ENCODE measurements at places on chromosomes 4 and X.

DNA sequence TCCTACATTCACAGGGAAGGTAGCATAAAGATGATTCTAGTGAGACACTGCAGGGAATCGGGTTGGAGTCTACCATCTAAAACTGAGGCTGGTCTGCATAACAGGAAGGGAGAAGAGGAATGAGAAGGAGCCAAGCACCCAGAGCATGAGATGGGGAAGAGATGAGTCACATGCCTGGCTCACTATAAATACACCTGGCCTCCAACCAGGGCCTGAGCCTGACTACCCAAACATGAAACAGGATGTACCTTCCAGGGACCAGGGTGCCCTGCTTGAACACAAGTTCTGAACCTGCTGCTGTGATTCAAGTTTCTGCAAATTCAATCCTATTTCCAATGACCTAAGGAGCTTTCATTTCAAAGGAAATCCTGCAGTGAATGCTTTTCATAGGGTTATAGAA is 24.9 kb downstream of the CD99L2 start:
- no peak for DNase-seq

GRCh38 chrX:13009273-13009672 is 34.4 kb downstream of the TMSB4X start:
- no peak for DNase-seq

DNA sequence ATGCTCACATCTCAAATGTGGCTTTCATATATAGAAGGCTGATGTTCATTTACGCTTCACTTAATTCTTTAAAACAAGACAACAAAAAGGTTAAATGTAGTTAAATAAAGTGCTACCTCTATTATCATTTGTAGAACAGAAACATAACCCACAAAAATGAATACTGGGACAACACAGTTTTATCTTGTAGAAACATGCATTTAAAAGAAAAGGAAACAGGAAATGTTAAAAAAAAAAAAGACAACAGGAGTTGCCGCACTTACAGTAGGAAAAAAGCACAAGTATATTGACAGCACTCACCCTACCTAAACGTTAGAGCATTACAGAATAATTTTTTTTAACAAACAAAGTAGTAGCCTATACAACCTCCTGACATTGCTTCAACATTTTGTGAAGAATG is 4.8 kb downstream of the THOC2 start:
- no peak for DNase-seq

- no peak for DNase-seq
Observed at GRCh38 chr4:14100349-14100748, 472.8 kb upstream of the BOD1L1 start.

GRCh38 chr4:123587983-123588494 is 191.4 kb downstream of the SPRY1 start:
- DNase-seq: peak; percentile 71

DNA sequence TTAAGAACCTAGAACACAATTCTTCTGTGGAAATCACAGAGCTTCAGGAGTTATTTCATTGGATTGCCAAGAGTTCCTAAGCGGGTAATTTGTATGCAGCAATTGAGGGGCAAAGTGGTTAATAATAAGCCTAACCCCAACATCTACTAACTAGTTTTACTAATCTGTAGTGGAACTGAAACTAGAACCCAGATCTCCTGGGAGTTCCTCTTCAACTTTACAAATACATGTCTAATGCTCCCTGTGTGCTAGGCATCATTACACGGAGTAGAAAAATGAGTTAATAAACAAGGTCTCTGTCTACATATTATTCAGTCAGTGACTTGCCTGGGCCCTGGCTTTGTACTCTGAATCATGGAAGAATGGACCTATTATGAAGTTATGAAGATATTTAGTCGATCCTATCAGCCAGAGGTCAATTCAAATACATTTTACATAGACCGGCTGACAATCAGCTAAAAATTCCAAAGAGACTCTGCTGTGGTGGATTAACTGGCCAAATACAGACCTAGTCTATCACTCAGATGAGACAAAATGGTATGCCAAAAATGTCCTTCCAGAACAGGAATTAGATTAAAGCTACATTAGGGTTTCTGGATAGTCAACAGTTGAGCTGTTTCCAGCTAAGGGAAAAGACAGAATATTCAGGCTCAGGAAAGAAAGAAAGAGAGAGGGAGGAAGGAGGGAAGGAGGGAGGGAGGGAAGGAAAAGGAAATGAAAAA is 326.0 kb downstream of the FBXW7 start:
- DNase-seq: no peak

GRCh38 chrX:37745354-37745753 is 34.5 kb upstream of the CYBB start:
- DNase-seq: peak; percentile 74

DNA sequence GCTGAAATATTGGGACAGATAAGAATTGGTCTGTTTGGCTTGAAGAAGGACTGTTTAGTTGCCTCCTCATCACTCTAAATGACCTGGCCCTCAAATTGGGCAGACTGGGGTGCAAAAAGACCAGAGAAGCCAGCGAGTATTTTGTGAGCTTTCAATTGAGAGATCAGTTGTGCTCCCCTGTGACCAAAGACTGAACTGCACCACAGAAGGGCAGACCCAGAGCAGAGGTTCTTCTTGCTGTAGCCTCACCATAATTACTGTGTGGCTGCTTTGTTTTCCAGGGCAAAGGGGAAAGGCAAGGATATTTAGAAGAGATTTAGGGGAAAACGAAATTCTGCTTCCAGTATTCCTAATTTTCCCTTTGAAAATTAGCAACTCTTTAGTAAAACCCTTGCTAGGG is 104.0 kb upstream of the MBNL3 start:
- DNase-seq: peak; percentile 53

GRCh38 chr4:184373886-184374405 is 100.4 kb downstream of the IRF2 start:
- no peak for DNase-seq

- no peak for DNase-seq
Observed at GRCh38 chrX:49160908-49161307, 1.6 kb upstream of the MAGIX start.

DNA sequence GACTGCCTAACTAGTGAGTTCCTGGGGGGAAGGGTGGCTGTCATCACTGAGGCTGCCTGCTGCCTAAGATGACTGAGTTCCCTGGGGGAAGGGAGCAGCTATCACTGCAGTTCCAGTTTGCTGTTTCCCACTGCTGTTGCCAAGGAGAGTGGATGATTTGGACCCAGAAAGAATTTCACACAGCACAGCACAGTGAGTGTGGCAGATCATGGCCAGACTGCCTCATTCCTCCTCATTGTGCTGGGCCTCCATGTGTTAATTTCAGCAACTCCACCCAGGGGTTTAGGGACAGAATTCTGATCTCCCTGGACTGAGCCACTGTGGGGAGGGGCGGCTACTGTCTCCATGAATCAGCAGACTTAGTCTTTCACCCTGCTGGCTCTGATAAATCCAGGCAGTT is 125.0 kb downstream of the TEX13C start:
- no peak for DNase-seq

GRCh38 chr4:165381821-165382373 is 3.1 kb downstream of the CPE start:
- peak; percentile 41 for DNase-seq

- DNase-seq: peak; percentile 92
Observed at GRCh38 chrX:104165894-104166734, at the start of gene FAM199X. Gene FAM199X, plus strand, starts transcription at chrX:104166453. Its CDS starts 333 bp downstream, at chrX:104166786.

DNA sequence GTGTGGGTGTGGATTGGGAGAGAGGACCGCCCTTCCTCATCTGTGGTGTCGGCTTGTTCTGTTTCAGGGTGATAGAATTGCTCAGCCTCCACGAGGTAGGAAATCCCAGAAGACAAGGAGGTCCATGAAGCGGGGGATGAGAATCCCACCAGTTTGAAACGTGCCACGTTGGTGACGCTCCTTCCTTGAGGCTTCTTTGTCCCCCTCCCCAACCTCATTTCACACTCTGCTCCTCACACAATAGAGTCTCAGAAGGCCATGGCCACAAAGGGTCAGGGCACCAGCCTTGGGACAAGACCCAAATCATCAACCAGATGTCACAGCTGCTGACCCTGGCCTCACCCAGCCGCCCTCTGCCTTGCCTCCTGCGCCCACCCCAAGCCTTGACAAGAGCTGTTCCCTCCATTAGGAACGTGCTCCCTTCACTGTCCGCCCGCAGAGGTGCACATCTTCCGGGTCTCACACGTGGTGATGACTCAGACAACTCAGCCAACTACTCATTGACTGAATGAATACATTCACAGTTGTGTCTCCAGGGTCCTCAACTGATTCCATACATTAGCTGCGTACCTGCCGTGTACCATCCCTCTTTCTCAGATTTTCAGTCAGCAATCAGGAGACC is 18.3 kb downstream of the BLOC1S4 start:
- no peak for DNase-seq

- peak; percentile 15 for DNase-seq
Observed at GRCh38 chrX:4622486-4623167, 909.2 kb upstream of the PRKX start.

- DNase-seq: no peak
Observed at GRCh38 chrX:37677765-37678164, 7.8 kb upstream of the XK start.

DNA sequence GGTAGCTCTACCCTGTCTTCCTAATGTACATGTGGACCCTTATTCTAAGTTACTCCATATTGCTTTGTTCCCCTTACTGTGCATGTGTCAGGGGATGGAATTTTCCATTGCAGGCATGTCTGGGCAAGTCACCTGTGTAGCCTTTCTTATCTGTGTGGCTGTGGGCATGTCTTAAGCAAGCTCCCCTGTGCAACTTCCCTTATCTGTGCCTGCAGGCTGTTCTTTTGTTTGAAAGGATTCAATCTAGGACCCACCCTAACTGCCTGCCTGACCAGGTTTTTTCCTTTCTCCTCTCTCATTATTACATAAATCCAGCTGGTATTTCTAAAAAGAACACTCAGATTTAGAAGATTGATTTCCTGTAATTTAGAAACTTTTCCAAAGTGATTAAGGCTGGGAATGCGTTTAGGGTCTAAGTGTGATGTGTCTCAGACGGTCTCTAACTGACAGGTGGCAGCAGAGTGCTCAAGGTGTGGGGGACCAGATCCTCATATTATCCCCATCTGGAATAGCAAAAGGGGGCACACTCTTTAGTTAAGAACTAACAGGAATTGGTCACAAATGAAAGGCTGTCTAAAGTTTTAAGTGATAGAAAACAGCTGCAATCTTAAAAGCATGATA is 198.9 kb upstream of the PPP1R2C start:
- no peak for DNase-seq

Data from NCI-H345 (cell line).